ENCODE measurements at places on chromosomes 5 and 9. TPM values are rescaled to one million over a fixed set of nuclear protein-coding genes. Genes with fewer than 3 reads are reported as not detected.
A peak's percentile ranks its signal among the peaks of the same experiment; 100 is the strongest.

GDA gene
- not detected for total RNA-seq

SLC6A7 gene
- not detected for total RNA-seq

TRIP13 gene
- total RNA-seq = 27.2 TPM

GTF3C5 gene
- 51.1 TPM for total RNA-seq

APBA1 gene
- 3.8 TPM for total RNA-seq

SLC1A1 gene
- total RNA-seq = 3.9 TPM

ENG gene
- 4.2 TPM for total RNA-seq

MINAR2 gene
- not detected for total RNA-seq

TMEM203 gene
- 20.8 TPM for total RNA-seq

- no peak for DNase-seq
Observed at GRCh38 chr9:125755340-125755739, 8.2 kb downstream of the PBX3 start.

- DNase-seq = no peak
Observed at GRCh38 chr5:152309926-152310450, 95.1 kb downstream of the NMUR2 start.

GRCh38 chr9:85600675-85601263, 141.0 kb downstream of the AGTPBP1 start:
- no peak for DNase-seq

GRCh38 chr5:59559323-59559722, 334.2 kb downstream of the PDE4D start:
- DNase-seq = no peak

DNA sequence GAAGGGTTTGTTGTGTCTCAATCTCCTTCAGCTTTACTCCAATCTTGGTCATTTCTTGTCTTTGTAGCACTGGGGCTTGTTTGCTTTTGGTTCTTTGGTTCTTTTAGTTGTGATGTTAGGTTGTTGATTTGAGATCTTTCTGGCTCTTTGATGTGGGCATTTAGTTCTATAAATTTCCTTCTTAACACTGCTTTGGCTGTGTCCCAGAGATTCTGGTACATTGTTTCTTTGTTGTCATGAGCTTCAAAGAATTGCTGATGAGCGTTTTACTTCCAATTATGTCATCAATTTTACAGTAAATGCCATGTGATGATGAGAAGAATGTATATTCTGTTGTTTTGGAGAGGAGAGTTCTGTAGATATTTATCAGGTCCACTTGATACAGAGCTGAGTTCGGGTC, 353.3 kb downstream of the MAN2A1 start:
- no peak for DNase-seq

DNA sequence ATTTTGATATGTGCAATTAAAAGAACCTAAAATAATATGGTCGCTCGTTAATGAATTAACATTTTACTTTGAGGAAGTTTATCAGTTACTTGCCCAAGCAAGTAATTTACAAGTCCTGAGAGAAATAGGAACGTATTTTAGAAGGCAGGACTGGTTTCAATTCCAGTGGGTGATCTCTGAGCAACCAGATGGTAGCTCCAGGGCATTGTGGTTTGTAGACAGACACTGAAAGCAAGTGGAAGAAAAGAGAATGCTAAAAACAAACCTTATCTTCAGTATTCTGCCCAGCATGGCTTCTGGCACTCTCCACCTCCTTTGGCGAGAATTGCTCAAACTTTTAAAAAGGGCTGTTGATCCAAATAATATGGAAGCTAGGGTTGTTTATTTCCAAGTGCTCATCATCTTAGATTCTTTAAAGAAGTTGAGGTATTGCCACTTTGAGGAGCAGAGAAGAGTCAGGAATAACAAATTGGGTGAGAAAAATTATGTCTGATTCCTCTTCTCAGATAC, 31.8 kb upstream of the ERAP2 start:
- DNase-seq = peak; percentile 18

GRCh38 chr5:174533751-174534241, 190.6 kb upstream of the MSX2 start:
- peak; percentile 99 for DNase-seq

DNA sequence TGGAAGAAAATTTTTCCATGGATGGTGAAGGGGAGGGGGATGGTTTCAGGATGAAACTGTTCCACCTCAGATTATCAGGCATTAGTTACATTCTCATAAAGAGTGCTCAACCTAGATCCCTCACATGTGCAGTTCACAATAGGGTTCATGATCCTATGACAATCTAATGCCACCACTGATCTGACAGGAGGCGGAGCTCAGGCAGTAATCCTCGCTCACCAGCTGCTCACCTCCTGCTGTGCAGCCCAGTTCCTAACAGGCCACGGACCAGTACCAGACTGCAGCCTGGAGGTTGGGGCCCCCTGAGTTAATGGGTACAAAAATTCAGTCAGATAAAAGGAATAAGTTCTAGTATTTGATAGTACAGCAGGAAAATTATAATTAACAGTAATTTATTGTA, 337.2 kb downstream of the NPR3 start:
- DNase-seq = no peak

DNA sequence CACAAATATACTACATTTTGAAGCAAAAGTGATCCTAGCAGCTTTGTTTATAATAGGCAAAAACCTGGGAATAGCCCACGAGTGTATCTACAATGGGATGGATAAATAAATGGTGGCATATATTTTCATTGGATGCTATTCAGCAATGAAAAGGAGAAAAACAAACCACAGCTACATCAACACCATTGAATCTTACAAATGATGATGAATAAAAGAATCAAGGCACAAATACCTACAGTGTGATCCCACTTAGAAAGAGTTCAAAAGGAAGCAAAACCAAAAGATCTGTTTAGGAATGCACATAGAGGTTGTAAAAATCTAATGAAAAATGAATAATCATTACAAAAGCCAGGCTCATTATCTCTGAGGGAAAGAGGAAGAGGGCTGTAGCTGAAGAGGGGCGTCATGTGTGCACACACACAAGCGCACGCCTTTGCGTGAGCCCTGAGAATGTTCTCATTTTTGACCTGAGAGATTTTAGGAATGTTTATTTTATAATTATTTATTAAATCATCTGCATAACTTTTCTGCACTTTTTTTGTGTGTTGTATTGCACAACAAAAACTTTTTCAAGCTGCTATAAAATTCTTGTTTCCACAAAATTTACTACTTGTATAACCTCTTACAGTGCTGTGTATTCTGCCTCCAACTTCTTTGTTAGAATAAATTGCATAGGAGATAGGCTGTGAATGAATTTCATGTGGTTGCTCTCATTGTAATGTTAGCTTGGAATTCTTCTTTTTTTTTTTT, 5.9 kb upstream of the RHOBTB3 start:
- no peak for DNase-seq

GRCh38 chr9:77882294-77882693, 149.3 kb downstream of the GNAQ start:
- DNase-seq = no peak

- no peak for DNase-seq
Observed at GRCh38 chr5:160750938-160751657, 100.9 kb downstream of the ATP10B start.

DNA sequence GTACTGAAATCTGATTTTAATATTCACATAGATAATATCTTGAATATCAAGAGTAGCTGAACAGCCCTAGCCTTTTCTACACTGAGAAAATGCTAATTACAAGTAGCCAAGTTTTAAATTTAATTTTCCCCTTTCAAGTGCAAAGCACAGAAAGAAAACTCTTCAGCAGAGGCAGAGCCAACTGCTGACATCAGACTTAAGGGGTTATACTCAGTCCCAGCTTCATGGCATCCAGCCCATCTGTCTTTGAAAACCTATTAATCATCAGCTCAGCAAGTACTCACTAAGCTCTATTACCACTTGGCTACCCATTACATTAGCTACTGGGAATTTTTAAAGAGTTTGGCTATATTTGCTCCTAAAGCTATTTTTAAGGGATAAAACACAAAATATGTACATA, 220.5 kb downstream of the SLC12A2 start:
- DNase-seq = peak; percentile 73

GRCh38 chr9:108057421-108058134, 568.0 kb upstream of the KLF4 start:
- peak; percentile 98 for DNase-seq

- DNase-seq = peak; percentile 61
Observed at GRCh38 chr9:38339087-38339486, 53.4 kb upstream of the ALDH1B1 start.

- no peak for DNase-seq
Observed at GRCh38 chr9:121707477-121708424, 56.3 kb downstream of the DAB2IP start.

DNA sequence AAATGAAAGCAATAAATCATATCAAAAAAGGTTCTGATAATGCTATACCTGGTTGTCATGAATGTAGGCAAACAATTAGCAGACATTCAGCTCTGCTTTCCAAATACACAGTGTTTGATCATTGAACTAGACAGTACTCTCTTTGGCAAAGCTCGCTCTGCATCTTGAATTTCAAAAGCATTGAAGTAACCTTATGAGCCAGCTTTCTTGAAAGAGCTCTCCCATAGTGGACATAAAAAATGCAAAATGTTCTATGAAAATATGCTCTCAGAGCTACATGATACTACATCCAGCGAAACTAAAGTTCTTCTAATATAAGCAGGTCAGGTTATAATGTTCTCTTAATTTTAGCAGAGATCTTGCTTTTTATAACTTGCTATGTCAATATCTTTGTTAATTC, 533.4 kb downstream of the CSNK1G3 start:
- DNase-seq = no peak

- peak; percentile 20 for DNase-seq
Observed at GRCh38 chr5:145511351-145511750, 323.8 kb downstream of the PRELID2 start.

GRCh38 chr5:150350524-150351344, 6.8 kb upstream of the TCOF1 start:
- DNase-seq = peak; percentile 71

- DNase-seq = no peak
Observed at GRCh38 chr5:82942083-82942881, 134.9 kb downstream of the TMEM167A start.

- no peak for DNase-seq
Observed at GRCh38 chr5:179241764-179242370, 103.4 kb downstream of the ADAMTS2 start.

DNA sequence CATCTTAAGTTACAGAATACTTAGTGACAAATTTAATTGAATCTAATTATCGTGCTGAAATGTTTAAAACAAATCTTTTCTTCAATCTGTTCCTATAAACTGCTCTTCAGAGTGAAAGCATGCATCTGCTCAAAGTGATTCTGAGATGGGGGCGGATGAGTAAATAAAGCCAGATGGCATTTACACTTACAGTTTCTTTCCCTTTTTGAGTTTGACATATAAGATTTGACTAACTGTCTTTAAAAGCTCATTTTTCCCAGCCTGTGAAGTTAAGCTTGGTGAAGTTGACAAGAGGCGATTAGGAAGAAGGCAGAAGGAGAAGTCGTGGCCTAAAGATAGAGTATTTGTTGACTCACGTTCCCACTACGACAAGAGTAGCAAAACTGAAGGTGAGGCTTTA, 137.4 kb downstream of the LPAR1 start:
- DNase-seq = peak; percentile 63

DNA sequence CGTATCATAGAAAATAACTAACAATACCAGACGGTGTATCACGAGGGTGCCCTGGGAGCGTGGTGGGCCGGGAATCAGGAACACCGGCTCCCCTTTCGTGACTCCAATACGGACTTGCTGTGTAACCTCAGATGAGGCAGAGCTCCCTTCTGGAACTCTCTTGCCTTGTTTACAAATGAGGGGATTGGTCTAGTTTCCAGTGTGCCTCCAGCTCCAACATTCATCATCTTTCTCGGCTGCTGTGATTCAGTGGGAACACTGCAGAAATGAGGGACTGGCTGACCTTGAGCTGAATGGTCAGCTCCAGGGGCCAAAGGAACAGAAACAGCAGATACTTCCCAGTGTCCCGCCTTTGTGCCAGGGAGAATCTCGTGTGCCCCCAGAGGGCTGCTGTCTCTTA, 22.6 kb upstream of the TGFBI start:
- DNase-seq = peak; percentile 87

DNA sequence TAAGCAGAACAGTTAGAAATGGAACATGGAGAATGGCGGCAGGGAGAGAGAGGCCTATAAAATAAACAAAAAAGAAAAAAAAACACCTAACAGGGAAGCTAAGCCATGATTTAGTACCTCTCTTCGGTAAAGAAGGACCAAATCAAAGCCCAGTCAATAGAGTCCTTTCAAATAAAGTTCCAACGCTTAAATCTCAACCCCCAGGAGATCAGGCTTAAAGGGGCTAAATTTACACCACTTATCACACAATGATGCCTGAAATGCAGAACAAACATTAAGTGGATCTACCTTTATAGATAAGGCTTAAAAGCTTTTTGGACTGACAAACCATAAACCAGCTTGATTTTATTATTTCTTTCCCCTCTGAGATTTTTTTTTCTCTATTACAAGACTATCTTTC, 66.3 kb downstream of the PRELID2 start:
- no peak for DNase-seq

DNA sequence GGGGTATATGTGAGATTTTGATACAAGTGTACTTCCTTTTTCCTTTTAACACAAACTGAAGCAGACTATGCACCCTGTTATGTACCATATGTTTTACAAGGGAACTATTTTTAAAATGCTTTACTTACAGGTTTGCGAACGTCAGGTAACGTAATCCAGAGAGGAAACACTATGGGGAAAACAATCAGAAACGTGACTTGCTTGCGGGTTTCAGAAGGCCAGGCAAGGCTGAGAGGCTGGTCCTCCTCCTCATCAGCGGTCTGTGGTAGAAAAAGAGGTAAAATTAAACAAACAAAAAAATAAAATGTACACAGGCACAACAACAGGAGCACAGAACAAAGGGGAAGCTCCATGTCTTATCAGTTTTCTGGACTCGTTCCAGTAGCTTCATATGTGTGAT, 141.2 kb downstream of the ACER2 start:
- no peak for DNase-seq

- DNase-seq = no peak
Observed at GRCh38 chr5:118533923-118534322, 454.4 kb downstream of the DTWD2 start.

DNA sequence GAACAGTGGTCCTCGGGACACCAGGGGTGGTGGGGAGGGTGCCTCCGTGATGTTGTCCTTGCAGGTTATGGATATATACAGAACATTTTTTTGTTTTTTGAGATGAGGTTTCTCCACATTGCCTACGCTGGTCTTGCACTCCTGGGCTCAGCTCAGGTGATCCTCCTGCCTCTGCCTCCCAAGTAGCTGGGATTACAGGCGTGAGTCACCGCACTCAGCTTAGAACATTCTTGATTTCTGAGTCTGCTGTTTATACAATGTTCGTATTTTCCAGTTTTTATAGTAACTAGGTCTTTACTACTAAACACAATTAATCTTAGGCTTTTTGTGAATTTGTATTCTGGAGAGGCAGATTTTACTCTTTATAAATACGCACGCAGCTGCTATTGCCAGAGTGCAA, 6.0 kb downstream of the PMPCA start:
- peak; percentile 41 for DNase-seq

Data from IMR-90 (cell line).